Foreskin fibroblast (primary cell): ENCODE measurements at places on chromosomes 6 and 20.

- no peak for DNase-seq
Measured at GRCh38 chr6:7833751-7834070, 76.9 kb downstream of the TXNDC5 start.

DNA sequence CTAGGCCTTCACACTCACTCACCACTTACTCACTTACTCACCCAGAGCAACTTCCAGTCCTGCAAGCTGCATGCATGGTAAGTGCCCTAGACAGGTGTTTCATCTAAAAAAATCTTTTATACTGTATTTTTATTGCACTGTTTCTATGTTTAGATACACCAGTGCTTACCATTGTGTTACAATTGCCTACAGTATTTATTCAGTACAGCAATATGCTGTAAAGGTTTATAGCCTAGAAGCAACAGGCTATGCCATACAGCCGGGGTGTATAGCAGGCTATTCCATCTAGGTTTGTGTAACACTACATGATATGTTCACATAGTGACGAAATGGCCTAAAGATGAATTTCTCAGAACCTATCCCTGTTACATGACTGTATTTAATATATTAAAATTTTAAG is 37.1 kb upstream of the KCNK5 start:
- no peak for DNase-seq

GRCh38 chr6:26598267-26598666 is 1.5 kb downstream of the ABT1 start:
- no peak for DNase-seq

DNA sequence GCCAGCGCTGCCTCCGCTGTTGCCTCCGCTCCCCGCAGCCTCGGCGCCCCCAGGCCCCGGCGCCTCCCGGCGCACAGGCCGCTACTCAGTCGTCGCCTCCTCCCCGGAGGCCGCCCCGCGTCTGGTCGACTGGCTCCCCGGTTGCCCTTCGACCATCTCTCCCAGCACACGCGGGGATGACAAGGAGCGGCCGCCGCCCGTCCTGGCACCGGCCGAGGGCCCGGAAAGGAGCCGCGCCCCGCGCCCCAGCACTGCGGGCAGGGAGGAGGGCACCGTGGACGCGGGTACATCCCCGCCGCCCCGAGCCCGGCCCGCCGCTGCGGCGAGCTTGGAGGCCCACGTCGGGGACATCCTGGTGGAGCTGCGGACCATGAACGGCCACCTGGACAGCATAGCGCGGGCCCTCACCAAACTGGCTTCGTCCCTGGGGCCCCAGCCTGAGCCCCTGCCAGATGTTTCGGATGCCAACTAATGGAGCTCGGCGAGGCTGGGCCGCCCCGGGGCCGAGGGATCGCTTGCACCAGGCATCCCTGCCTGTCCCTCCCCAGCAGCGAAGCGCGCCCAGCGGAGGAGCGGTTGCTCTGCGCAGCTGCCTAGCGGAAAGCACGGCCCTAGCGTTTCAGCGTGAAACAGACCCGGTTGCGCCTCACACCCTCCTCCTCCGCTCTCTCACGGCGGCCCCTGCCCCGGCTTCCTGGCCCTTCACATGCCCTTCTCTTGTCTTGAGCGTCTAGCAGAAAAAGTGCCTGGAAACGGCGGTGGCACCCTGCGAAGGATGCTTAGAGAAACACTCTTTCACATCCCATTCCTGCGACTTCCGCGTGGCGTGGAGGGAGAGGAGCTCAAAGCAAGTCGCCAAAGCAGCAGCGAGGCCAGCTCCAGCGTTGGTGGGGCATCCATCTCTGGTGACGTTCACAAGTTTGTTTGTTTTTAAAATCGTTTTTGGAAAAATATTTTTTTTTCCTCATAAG is 285.8 kb upstream of the SUPT3H start:
- DNase-seq = peak; percentile 47

GRCh38 chr6:170211404-170212025 is 79.4 kb downstream of the DLL1 start:
- DNase-seq = no peak

DNA sequence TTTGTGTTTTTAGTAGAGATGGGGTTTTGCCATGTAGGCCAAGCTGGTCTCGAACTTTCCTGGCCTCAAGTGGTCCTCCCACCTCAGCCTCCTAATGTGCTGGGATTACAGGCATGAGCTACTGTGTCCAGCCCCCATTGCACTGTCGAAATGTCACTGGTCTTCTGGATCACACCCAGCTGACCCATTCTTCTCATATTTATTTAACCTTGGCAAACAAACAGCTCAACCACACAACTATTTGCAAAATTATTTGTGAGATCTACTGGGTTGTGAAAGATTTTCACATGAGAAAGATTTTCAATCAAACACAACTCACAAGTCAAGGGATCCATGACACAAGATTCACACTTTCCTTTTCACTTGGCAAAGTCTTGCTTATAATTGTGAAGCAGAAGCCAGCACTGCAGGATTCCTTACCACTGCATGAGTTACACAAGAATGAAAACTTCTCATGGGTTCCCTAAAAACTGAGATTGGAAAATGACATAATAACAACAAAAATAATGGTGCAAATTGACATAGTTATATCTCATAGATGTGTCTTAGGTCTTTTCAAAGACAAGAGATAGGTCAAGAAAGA is 2.0 kb upstream of the CST9L start:
- no peak for DNase-seq

- DNase-seq = peak; percentile 15
Measured at GRCh38 chr6:135811644-135812526, 39.6 kb upstream of the PDE7B start.

DNA sequence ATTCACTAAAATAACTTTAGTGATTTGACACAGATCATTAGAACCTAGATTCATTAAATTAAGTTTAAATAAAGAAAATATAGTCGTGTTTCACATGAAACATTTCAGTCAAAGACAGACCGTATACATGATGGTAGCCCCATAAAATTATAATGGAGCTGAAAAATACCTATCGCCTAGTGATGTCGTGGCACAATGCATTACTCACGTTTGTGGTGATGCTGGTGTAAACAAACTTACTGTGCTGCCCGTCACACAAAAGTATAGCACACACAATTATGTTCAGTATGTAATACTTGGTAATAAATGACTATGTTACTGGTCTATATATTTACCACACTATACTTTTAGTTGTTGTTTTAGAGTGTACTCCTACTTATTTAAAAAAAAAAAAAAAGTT is 17.3 kb downstream of the DST start:
- no peak for DNase-seq

DNA sequence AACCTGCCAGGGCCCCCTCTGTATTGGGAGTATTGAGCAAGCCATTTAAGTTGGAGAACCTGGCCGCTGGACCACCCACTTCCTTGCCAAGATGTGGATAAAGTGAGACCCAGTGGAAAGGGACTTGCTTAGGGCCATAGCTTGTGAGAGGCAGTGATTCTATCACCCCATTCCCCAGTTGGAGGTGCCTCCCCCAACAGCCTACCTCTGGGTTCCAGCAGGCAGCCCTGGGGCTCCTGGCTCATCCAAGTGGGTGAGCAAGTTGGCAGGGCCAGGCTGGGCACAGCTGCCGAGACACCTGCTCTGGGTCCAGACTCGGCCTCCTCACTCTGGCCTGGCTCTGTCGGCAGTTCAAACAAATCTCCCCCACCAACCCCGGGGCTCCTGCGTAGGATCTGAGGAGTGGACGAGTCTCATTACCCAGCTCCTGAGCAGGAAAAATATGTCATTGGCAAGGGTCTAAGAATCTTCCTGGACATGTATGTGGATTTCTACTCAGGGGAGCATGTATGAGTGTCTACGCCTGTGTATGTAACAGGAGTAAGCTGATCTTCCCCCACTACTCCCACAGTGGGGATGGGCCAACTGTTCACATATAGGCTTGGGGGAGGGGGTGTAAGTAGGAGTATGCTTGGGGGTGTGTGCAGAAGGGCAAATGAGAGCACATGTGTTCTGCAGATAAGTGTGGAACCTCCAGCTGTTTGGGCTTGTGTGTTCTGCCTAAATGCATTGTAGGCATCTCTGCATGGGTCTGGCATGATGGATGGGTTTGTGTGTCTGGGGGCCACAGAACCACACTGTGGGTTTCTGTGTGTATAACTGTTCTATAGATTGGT is 1.9 kb downstream of the ID1 start:
- DNase-seq = peak; percentile 69

GRCh38 chr6:43971776-43972126 is 155.5 kb downstream of the MRPL14 start:
- DNase-seq = no peak

DNA sequence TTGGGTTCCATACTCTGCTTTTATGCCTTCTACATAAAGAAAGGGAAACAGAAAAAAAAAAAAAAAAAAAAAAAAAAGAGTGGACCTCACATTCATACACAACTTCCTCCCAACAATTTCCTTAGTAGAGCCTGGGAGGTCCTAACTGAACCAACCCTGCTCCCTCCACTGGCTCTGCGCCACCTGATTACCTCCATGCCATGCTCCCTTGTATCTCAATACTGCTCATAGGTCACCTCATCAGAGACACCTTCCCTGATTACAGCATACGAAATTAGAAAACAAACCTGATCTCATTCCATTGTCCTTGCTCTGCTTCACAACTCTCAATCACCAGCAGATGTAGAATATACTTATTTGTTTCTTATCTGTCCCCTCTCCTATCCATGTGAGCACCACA is 134.2 kb upstream of the EYA4 start:
- DNase-seq = no peak

- DNase-seq = no peak
Measured at GRCh38 chr6:127131772-127132376, 13.4 kb downstream of the RSPO3 start.

GRCh38 chr6:106145741-106146227 is 59.6 kb downstream of the PRDM1 start:
- DNase-seq = peak; percentile 22

DNA sequence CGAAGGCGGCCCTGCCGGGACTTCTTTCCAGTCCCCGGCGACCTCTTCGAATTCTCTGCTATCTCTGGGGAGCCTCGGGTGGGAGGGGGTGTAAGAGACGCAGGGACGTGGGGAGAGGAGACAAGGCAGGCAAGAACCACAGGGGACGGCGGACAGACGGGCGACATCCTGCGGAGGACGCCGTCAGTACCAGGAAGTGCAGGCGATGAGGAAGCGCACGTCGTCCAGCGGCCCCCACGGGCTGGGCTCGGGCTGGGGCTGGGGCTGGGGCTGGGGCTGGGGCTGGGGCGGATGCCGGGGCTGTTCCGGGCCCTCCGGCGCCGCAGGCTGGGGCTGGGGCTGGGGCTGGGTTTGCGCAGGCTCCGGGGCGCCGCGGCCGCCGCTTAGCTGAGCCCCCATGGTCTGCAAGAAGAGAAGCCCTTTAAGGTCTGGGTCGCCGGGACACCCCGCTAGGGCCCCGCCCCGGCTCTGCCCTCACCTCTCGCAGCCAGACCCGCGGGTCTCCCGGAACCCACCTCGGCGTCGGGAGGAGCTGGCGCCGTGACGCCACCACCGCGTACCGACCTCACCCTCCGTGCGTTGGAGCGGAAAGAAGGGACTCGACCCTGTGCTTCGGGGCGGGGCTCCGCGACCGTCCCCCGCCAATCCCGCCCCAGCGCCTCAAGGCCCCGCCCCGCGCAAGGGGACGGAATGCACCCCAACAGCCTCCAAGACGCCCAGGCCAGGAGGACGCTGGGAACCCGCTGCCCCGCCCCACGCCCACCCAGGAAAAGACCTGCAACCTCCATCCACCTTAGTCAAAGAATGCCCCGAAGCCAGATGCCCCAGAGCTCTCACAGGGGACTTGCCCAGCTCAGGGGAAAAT is at the start of gene MMP24OS:
TSS of gene MMP24OS (minus strand) at position 592 of the 865 bp plus-strand sequence. CDS start at position 399, 193 bp downstream.
- DNase-seq = peak; percentile 96

DNA sequence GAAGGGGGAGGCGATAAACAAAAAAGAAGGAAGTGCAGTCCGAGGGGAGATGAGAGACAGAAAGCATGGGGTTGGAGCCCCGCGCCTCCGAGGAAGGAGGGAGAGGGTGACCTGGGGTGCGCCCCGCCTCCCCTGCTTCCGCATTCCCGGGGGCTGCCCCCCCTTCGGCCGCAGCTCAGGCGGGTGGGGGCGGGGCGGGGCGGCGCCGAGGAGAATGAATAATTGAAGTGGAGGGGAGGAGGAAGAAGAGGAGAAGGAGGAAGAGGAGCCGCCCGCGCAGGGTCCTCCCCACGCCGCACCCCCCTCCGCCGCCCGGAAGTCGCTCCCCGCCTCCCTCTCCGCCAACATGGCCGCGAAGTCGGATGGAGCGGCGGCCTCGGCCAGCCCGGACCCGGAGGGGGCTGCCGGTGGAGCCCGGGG is at the start of gene XKR7:
TSS of gene XKR7 (plus strand) at position 322 of the 420 bp plus-strand sequence. CDS start at position 347, 25 bp downstream.
- no peak for DNase-seq

- DNase-seq = no peak
Measured at GRCh38 chr6:170227996-170228945, 62.6 kb downstream of the DLL1 start.

- no peak for DNase-seq
Measured at GRCh38 chr6:155411154-155412052, 44.2 kb downstream of the NOX3 start.

DNA sequence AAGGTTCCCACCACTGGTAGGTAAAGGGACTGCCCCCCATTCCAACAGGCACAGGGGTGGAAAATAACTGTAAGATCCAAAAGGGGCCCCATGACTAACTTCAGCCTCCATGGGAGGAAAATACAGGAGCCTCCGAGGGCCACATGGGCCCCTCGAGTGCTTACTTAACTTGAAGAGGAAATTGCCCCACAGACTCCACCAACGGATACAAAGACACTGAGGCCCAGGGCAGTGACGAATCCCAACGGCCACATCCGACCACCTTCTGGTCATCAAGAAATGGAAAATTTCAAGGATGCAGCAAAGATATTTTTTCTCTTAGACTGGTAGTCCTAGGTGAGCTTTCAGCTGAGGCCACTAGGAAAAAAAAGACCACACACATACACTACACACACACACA is 116.0 kb upstream of the MRPS10 start:
- no peak for DNase-seq

- no peak for DNase-seq
Measured at GRCh38 chr6:55176958-55177357, 2.6 kb downstream of the HCRTR2 start.

GRCh38 chr6:46773201-46773855 is 19.9 kb upstream of the MEP1A start:
- DNase-seq = no peak

GRCh38 chr6:31639043-31639442 is 13.4 kb downstream of the BAG6 start:
- no peak for DNase-seq
